ENCODE measurements at places on chromosomes 3 and 15.
A peak's percentile ranks its signal among the peaks of the same experiment; 100 is the strongest.

DNA sequence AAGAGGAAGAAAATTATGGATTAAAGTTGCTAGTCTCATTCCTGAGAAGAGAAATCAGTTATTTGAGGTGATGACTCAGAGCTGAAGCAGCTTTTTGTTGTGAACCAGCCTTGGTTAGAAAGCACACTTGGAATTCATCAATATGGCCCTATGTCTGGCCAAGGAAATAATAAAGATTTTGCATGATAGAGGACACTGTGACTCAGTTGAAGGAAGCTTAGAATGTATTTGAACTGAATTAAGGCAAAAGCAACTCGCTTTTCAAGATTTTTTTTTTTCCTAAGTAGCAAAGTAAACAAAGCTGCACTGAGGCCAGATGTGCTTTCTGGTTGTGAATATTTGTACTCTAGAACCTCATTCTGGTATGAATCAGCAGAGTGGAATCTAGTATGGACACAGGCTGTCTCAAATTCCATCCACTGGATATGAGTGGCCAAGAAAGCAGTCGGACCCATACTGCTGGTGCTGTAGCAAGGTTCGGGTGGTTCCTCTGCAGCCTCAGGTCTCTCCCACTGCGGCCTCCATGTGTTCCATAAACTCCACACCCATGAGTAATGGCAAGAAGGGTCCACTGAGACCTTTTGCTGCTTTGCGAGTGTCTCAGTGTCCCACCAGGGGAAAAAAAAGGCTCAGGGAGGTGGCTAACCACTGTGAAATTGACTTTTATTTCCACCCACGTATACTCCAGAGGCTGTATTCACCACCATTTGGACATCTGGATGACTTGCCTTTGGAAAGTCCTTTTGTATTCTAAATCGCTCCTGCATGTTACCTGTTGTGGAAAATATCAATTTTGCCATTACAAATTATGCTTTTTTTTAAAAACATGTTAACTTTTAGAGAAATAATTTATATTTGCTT is 53.1 kb downstream of the TGFBR2 start:
- DNase-seq: no peak

DNA sequence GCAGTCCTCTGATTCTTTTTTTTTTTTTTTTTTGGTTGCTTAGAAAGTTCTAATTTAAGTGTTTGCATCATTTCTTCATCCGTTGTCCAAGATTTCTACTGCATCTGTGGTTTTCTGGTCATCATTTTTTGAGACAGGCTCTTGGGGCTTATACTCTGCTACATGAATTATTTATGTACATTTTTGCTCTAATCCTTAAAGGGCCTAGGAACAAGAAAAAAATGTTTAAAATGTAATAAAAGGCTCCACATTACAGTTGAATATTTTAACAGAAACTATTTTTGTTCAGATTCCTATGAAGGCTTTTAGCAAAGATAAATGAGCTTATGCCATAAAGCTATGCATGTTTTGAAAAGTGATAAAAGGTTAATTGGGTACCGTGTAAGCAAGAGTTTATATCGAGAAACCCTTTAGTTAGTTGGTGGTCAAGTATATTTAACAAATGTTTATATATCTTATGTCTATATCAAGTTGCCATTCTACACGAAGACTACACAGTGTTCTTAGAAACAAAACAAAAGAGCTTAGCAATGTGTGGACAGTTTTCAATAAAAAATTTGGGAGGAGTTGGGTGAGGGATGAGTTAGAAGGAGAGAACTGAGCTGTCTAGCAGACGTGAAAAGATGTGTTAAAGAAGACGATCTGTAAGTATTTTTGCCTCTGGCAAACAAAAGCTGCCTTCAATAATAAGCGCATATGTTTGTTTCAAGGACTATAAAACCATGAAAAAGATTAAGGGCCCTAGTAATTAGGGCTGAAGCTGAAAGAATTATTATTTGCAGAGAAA is 563.6 kb upstream of the NAALADL2 start:
- no peak for DNase-seq

DNA sequence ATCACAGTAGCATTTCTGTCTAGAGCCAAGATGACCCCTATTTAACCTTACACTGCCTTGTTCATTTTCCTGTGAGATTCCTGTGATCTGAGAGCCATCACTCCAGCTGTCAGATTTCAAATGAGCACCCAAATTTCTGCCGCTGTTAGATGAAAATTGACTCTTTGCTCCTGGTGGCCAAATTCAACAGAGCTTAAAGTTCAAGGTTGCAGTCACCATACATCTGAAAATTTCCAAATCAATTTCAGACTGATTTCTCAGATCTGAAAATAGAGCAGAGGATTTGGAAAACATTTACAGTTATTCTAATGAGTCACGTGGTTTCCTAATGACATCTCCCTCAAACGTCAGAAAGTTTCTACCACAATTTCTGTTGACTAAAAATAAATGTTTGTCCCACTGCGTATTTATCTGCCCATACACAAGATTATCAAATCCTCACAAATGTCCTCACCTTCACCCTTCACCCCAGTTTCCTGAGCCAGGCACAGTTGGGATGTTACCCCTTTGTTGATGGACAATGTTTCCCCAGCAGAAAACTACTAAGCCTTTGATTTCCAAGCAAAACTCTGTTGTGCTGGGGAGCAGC is 16.4 kb downstream of the HDC start:
- DNase-seq: no peak

GRCh38 chr15:101088788-101089578 is 162.9 kb downstream of the CHSY1 start:
- DNase-seq: peak; percentile 86

- DNase-seq: no peak
Observed at GRCh38 chr3:108137460-108137814, 46.6 kb upstream of the CD47 start.

DNA sequence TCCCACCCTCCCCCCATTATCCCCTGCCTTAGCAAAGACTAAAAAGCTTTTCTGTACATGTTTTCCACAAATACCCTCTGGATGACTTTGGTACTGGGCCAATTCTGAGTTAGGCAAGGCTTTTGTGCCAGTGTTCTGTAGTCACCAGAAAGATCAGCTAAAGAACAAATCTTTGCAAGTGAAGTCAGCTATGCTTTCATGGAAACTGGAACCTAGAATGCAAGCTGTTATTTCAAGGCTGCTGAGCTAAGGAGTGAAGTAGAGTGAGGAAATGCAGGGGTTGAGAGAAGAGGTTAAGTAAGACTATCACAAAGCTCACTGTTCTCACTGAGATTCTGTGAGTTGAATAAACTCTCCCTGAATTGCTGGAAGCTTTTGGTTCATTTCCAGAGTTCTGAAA is 107.8 kb upstream of the CNTN3 start:
- DNase-seq: no peak

DNA sequence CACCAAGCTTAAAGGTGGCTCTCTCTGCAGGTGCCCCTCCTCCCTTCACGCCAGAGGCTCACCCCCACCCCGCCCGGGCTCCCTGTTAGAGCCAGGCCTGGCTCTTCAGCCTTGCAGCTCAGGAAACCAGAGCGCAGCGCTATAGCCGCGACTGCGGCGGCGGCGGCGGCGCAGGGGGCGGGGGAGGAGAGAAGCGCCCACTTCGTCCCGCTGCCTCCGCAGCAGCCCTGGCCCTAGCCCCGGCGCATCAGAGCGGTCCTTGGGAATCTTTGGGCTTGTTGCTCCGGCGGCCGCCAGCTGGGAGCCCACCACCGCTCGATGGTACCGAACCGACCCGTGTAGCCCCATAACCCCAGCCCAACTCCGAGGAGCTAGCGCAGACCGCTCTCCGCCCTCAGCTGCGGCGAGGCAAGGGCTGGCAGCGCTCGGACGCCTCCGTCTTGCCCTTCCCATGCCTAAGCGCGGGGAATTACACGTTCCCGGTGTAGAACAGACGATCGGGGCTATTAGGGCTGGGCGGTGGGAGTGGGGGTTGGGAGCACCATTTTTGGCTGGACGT is 1.2 kb downstream of the RASGRF1 start:
- DNase-seq: peak; percentile 59

GRCh38 chr15:26682598-26683164 is 90.2 kb downstream of the GABRB3 start:
- no peak for DNase-seq
